ENCODE measurements at places on chromosomes 4 and X. TPM values are rescaled to one million over a fixed set of nuclear protein-coding genes. Genes with fewer than 3 reads are reported as not detected.

CXorf65 gene
- not detected for total RNA-seq

SLITRK4 gene
- not detected for total RNA-seq

EOLA2 gene
- 23.7 TPM for total RNA-seq

MAPK10 gene
- 6.5 TPM for total RNA-seq

Measured in IMR-90 (cell line).